CD8-positive, alpha-beta memory T cell (primary cell): ENCODE measurements at places on chromosomes 11 and 22. TPM values are rescaled to one million over a fixed set of nuclear protein-coding genes. Genes with fewer than 3 reads are reported as not detected.

Gene ELMOD1
- not detected for total RNA-seq

- no peak for DNase-seq
- no peak overlapping the region for H3K27ac ChIP-seq
- H3K4me1 ChIP-seq: no peaks in the 10 kb centered on the region
- H3K27me3 ChIP-seq: no peaks in the 10 kb centered on the region
Observed at GRCh38 chr11:61349189-61349751, 12.4 kb downstream of the CYB561A3 start.

- no peak overlapping the region for H3K4me3 ChIP-seq
- H3K27me3 ChIP-seq: no peaks in the 10 kb centered on the region
- H3K4me1 ChIP-seq: no peaks in the 10 kb centered on the region
Observed at GRCh38 chr22:25161017-25161915, 38.4 kb upstream of the CRYBB3 start.

- no peak overlapping the region for H3K27ac ChIP-seq
- H3K4me3 ChIP-seq: no peak overlapping the region
- H3K4me1 ChIP-seq: no peaks in the 10 kb centered on the region
- H3K36me3 ChIP-seq: no peaks in the 10 kb centered on the region
- H3K27me3 ChIP-seq: no peaks in the 10 kb centered on the region
- DNase-seq: no peak
Observed at GRCh38 chr11:82720267-82721065, 13.2 kb downstream of the FAM181B start.

Gene OR56A1
- total RNA-seq: not detected

Gene ARHGEF17
- total RNA-seq: not detected

GRCh38 chr22:28406246-28406645 lies 273.4 kb downstream of the TTC28 start:
- no peak for DNase-seq
- H3K27me3 ChIP-seq: no peaks in the 10 kb centered on the region
- no peaks in the 10 kb centered on the region for H3K4me1 ChIP-seq
- H3K4me3 ChIP-seq: no peak overlapping the region
- H3K36me3 ChIP-seq: no peaks in the 10 kb centered on the region

DNA sequence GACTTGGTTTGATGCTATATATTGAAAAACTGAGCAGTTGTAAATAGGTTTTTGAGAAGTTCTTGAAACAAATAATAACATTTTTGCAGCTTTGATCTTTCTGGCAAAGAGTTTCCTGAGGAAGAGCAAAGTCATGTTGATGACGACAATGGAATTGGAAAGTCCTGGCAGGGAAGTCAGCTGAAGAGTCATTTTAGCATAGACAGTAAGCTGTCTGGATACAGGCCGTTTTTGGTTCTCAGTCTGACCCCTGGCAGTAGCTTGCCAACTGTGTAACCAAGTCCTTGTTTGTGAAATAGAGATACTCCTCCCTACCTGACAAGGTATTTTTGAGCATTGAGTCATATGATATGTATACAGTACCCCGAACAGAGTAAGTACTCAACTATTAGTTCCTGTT lies 193.3 kb downstream of the C11orf91 start:
- no peak overlapping the region for H3K4me3 ChIP-seq
- no peak overlapping the region for H3K27ac ChIP-seq
- DNase-seq: no peak
- no peaks in the 10 kb centered on the region for H3K27me3 ChIP-seq
- no peaks in the 10 kb centered on the region for H3K36me3 ChIP-seq

Gene MS4A3
- total RNA-seq: not detected

GRCh38 chr11:86746514-86746913 lies 53.8 kb upstream of the PRSS23 start:
- H3K27me3 ChIP-seq: no peaks in the 10 kb centered on the region
- H3K4me1 ChIP-seq: no peaks in the 10 kb centered on the region
- no peak for DNase-seq
- no peaks in the 10 kb centered on the region for H3K36me3 ChIP-seq
- H3K27ac ChIP-seq: no peak overlapping the region

DNA sequence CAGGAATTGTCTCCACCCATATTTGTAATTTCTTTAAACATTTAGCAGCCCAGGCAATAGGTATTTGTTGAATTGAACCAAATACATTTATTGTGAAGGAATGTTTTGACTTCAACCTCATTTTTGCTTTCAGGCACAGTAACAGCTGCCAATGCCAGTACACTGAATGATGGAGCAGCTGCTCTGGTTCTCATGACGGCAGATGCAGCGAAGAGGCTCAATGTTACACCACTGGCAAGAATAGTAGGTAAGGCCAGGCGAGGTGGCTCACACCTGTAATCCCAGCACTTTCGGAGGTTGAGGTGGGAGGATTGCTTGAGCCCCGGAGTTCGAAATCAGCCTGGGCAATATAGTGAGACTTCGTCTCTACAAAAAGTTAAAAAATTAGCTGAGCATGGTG lies 20.9 kb downstream of the ACAT1 start:
- no peak overlapping the region for H3K4me3 ChIP-seq
- no peaks in the 10 kb centered on the region for H3K27me3 ChIP-seq
- DNase-seq: no peak
- no peak overlapping the region for H3K27ac ChIP-seq
- peaks cover 40% of the 10 kb centered on the region for H3K36me3 ChIP-seq

Gene CTSF
- total RNA-seq: 5.6 TPM

DNA sequence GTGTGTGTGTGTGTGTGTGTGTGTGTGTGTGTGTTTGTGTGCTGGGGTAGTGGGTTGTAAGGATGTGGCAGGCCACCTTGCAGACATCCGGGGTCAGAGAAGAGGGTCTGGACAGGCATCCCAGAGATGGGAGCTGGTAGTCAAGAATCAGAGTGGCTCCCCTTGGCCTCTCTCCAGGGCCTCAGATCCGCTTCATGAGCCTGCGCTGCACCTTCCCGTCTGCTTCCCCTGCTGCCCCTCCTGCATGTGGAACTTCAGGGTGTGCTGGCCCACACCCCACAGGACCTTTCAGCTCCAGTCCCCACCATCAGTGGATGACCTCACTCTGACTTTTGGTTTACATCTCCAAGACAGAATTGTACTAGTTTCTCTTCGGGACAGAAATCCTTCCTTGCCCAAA lies 31.2 kb downstream of the TREH start:
- DNase-seq: no peak
- H3K36me3 ChIP-seq: no peaks in the 10 kb centered on the region
- H3K27ac ChIP-seq: no peak overlapping the region
- no peaks in the 10 kb centered on the region for H3K4me1 ChIP-seq

DNA sequence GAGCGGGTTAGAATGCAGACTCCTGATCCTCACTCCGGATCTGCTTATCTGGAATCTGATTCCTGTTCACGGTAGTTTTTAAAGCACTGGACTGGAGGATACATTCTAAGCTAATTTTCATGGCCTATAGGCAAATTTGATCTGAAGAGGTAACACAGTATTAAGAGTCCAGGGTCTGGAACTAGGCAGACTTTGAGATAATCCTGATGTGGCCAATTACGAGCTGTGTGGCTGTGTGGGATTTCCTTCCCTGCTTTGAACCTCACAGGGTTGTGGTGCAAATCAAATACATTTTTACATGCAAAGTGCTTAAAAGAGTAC lies 285.2 kb downstream of the MIAT start:
- H3K4me1 ChIP-seq: no peaks in the 10 kb centered on the region
- no peak overlapping the region for H3K4me3 ChIP-seq
- no peak overlapping the region for H3K27ac ChIP-seq
- no peak for DNase-seq
- no peaks in the 10 kb centered on the region for H3K27me3 ChIP-seq

- H3K27me3 ChIP-seq: no peaks in the 10 kb centered on the region
- no peaks in the 10 kb centered on the region for H3K36me3 ChIP-seq
- DNase-seq: no peak
- no peaks in the 10 kb centered on the region for H3K4me1 ChIP-seq
Observed at GRCh38 chr11:126543691-126544090, 188.2 kb downstream of the ST3GAL4 start.

DNA sequence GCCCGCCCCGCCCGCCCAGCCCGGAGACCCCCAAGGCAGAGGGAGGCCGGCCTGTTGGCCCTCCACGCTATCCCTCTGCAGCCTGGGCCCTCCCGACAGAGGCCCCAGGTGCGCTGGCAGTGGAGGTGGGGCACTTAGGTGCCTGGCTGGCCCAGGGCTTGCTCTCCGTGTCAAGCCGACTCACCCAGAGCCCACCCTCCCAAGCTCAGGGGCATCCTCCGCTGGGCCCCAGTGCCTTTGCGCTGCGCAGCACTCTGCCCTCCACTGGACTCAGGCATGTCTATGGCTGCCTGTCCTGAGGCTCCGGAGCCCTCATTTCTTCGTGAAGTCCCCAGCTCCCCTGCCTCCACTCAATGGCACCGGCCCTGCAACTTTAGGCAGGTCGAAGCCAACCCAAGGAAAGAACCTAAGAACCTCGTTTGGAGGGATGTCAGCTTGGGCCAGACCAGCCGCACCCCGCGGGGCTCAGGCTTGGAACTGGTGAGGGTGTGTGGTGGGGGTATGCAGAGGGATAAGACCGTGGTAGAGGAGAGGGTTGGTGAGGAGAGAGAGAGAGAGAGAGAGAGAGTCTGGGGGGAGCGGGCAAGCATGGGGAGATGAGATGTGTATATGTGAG lies 6.1 kb downstream of the SMIM45 start:
- H3K4me1 ChIP-seq: no peaks in the 10 kb centered on the region
- no peaks in the 10 kb centered on the region for H3K27me3 ChIP-seq
- DNase-seq: no peak
- H3K4me3 ChIP-seq: no peak overlapping the region
- H3K36me3 ChIP-seq: no peaks in the 10 kb centered on the region

Gene MRGPRD
- not detected for total RNA-seq

DNA sequence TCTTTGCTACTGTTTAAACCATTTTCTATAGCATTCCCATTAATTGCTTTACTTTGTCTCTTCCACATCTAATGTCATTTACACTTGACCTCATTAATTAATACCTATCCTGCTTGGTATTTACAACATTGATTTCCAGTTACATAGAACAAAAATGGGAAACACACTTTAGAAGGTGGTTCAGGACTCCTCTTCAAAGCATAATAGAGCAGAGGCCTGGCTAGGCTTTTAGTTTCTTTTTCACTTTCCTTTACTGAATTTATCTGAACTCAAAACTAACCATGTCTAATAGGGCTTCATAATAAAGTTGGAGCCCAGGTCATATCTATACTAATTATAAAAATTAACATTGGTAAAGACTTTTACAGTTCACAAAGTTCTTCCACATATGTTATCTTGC lies 648.0 kb upstream of the KIRREL3 start:
- no peak for DNase-seq
- H3K36me3 ChIP-seq: no peaks in the 10 kb centered on the region
- H3K4me1 ChIP-seq: no peaks in the 10 kb centered on the region
- H3K27ac ChIP-seq: no peak overlapping the region
- H3K27me3 ChIP-seq: no peaks in the 10 kb centered on the region
- no peak overlapping the region for H3K4me3 ChIP-seq

GRCh38 chr11:112852143-112852866 lies 108.9 kb upstream of the NCAM1 start:
- H3K27me3 ChIP-seq: no peaks in the 10 kb centered on the region
- no peaks in the 10 kb centered on the region for H3K4me1 ChIP-seq
- no peak overlapping the region for H3K27ac ChIP-seq
- DNase-seq: no peak
- no peaks in the 10 kb centered on the region for H3K36me3 ChIP-seq

DNA sequence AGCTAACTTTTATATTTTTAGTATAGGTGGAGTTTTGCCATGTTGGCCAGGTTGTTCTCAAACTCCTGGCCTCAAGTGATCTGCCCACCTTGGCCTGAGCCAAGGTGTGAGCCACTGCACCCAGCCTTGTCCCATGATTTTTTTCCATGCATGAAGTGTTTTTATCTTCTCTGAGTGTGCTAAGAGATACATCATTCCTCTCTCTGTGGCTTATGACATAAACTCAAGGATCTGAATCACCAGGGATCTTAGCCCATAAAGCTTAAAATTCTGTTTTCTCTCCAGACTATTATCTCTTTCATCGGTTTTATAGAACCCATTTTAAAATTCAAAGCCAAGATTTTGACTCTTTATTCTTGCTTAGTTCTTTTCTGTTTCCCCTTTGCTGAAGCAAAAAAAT lies 48.4 kb upstream of the C11orf58 start:
- H3K36me3 ChIP-seq: no peaks in the 10 kb centered on the region
- no peaks in the 10 kb centered on the region for H3K4me1 ChIP-seq
- no peak for DNase-seq
- no peaks in the 10 kb centered on the region for H3K27me3 ChIP-seq
- no peak overlapping the region for H3K4me3 ChIP-seq

DNA sequence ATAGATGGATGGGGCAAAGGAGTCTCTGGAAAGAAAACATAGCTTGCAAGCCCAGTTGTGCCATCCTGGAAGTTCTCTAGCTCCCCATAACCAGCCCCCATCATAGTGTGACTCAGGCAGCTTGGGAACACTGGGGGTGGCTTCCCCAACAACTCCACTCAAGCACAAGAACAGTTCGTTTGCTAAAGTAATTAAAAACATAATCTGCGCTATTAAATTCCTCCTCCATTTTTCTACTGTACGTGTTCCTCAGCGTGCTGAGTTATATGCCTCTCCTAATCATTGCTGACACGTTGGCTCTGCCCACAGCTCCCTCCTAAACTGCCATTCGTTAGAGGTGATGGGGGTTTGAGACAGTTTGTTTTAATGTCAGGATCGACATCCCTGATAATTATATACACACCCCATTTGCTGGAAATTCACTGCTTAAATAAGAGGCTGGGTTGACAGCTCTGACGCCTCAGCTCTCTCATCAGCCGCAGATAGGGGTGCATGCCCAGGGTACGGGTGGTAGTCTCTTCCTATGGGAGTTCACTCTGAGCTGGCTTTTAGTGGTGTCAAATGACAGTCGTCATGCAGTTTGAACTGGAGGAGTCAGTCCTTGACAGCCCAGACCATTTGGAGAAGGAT lies 59.5 kb upstream of the SEZ6L start:
- H3K36me3 ChIP-seq: no peaks in the 10 kb centered on the region
- peaks cover 4% of the 10 kb centered on the region for H3K27me3 ChIP-seq
- DNase-seq: no peak
- H3K27ac ChIP-seq: no peak overlapping the region

GRCh38 chr11:109138196-109138595 lies 283.8 kb upstream of the C11orf87 start:
- no peaks in the 10 kb centered on the region for H3K4me1 ChIP-seq
- H3K4me3 ChIP-seq: no peak overlapping the region
- DNase-seq: no peak
- no peak overlapping the region for H3K27ac ChIP-seq
- H3K36me3 ChIP-seq: no peaks in the 10 kb centered on the region
- H3K27me3 ChIP-seq: no peaks in the 10 kb centered on the region

Gene OR5B21
- total RNA-seq: 0.55 TPM

GRCh38 chr11:83835423-83835822 lies 549.3 kb upstream of the CCDC90B start:
- no peaks in the 10 kb centered on the region for H3K27me3 ChIP-seq
- H3K4me1 ChIP-seq: no peaks in the 10 kb centered on the region
- no peak overlapping the region for H3K4me3 ChIP-seq
- no peak for DNase-seq
- H3K27ac ChIP-seq: no peak overlapping the region
- no peaks in the 10 kb centered on the region for H3K36me3 ChIP-seq
